ENCODE measurements at places on chromosomes 12 and 14.

- DNase-seq: no peak
Measured at GRCh38 chr14:104353921-104354701, 215.7 kb downstream of the KIF26A start.

DNA sequence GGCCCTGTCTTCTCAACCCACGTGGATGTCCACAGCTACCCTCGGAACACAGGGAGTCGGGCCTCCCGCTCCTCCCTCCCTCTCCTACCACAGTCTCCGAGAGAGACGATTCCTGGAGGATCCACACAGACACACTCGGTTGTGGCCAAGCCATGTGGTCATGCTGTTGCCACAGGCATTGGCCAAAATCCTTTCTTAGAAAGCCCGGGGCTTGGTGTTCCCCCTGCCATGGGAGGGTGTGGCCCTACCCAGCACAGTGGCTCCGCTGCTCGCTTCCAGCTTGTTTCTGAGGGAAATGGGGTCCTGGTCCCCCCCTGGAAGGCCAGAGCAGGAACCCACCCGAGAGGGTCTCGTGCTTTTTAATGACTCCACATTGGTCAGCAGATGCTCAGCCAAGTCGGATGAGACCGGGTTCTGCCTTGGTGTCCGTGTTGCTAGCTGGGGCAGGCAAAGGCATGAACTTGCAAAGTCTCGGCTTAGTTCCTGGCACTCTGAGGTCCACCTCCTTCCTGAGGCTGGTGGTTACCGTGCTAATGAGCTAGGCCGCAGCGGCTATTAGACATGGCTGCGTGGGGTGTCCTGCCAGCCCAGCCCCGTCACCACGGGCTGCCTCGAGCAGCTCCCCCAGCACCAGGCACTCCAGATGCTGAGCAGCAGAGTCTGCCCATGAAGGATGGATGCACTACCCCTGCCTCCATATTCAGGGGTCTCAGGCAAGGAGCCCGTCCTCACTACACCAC is 46.8 kb upstream of the MEG3 start:
- DNase-seq: no peak

DNA sequence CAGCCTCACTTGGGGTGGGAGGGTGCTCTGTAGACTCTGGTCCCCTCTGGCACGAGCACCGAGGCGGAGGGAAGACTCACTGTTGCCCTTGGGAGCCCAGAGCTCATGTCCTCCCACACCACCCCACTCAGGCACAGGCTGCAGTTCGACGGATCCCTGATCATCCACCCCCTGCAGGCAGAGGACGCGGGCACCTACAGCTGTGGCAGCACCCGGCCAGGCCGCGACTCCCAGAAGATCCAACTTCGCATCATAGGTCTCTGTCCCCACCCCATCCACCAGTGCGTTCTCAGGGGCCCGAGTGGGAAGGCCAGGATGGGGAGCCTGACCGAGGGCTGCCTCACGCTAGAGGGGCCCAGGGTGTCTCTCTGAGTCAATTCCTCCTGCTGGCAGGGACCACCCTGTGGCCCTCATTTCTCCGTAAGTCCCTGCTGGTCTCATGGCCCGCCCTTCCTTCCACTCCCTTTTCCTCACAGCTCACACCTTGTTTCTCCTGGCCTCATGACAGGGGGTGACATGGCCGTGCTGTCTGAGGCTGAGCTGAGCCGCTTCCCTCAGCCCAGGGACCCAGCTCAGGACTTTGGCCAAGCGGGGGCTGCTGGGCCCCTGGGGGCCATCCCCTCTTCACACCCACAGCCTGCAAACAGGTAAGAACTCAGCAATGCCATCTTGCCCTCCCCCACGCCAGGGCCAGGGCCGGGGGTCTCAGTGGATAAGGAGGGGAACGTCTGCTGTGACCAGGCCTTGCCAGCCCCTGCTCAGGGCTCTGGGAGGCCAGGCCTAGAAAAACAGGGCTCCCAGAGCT is 27.0 kb downstream of the PAPLN start:
- DNase-seq: no peak

GRCh38 chr12:20946732-20947131 is 136.2 kb downstream of the SLCO1B3 start:
- no peak for DNase-seq

DNA sequence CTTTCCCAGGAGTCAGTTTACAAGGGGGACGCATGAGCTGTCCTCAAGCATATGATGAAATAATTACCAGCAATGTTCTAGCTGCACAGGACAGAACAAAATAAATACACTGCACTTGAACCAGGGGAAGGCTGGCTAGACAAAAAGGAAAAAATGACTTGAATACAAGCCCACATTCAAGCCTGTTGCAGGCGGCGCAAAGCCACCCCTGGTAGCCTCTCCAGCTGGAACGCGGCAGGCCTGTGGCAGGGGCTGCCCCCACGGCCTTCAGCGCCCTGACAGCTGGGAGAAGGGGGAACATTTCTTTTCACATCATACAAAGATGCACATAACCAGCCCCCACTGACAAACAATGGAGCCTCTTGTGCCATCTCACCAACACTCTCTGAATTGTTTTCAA is 57.1 kb downstream of the TRAFD1 start:
- DNase-seq: no peak

- DNase-seq: no peak
Measured at GRCh38 chr12:72241552-72241951, 30.6 kb upstream of the TRHDE start.

- no peak for DNase-seq
Measured at GRCh38 chr14:97005934-97006333, 208.8 kb downstream of the VRK1 start.

DNA sequence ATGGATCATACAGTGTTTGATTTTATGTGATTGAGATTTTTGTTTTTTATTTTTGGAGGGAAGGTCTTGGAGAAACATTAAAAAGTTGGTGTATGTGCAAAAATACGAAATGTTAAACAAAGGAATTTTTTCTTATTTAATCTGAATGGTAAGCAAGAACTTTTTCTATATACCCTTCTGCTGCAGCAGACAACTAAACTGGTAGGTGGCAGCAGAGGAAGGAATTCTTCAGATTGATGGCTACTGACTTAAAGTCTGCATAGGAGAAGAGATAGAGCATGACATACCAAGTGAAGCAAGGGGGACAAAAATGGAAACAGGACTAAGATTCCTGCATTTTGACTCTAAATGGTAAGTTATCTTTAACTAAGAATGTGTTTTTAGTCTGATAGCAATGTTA is 42.0 kb upstream of the A2ML1 start:
- DNase-seq: no peak

- DNase-seq: no peak
Measured at GRCh38 chr12:53985692-53985993, 697 bp downstream of the HOXC10 start.

DNA sequence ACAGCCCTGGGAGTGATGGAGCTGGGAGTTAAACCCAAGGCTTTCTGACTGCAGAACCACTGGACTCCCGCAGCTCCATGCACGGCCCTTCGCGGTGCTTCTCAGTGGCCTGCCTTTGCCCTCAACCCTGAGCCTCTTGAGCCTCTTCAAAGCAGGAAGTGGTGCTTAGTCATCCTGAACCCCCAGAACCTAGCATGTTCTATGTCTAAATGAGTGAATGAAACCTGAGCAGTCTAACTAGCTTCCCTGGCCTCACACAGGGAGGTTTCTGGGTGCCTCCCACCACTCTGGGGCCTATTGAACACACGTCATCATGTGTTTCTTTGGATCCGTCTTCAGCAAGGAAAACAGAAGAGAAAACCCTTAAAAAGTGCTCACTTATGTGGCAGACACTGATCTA is 117.9 kb upstream of the SFSWAP start:
- DNase-seq: no peak

DNA sequence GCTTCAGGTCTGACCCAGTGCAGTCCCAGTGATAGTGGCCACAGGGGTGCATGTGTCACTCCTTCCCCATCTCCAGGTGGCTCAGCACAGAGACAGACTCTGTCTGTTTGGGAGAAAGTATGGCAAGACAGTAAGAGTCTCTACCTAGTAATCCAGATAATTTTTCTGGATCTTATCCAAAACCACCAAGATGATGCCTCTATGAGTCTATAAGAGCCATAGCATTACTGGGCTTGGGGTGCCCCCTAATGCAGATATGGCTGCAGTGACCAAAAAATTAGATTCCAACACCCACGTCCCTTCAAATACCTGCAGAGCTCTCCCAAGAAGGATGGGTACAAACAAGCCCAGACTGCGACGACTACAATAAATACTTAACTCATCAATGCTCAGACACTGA is 123.8 kb downstream of the GRIP1 start:
- no peak for DNase-seq

DNA sequence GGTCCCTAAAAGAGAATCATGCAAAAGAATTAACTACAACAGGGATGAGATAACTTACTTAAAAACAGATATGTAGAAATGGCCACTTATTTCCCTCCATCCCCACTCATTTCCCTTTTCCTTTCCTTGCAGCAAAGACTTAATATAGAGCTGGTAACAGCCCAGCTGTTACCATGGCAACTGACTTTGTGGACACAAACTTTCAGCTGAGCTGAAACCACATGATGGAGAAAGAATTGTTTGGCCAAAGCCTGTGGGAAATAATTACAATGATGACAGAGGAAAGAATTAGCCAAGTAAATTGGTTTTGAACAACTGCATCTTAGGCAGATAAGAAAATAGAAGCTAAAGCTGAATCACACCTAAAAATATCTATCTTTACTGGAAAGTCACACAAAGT is 364.9 kb downstream of the GALC start:
- no peak for DNase-seq

DNA sequence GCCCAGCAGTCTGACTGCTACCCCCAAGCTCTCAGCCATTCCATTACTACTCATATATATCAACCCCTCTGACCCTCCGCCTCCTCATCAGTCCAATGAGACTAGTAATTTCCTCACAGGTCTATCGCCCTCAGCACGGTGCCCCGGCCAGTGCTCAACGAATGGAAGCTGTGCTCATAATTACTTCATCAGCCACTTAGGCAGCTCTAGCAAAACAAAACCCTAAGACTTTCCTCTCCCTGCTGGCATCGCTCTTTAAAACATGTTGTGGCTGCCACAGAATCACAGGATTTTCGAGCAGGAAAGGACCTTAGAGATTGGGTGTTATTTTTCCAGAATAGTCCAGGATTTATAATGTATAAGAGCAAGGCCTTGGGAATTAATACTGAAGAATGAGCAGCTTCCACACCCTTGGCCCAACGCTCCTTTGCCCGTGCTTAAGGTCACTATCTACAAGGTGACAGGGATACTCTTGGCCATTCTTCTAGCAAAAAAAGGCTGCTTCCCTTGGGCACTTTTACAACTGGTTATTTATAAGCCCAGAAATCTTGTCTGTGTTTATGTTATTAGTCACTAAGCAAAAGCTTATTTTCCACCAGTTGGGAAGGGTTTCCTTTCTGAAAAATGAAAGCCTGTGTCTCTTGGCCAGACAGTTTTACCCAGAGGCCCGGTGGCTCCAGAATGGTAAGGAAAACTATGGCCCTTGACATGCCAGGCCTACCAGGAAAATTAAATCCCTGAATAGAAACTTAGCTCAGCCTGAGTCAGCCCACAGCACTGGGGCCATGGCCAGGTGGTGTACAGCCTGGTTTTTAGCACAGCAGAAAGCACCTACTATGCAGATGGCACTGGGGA is 47.9 kb downstream of the NUAK1 start:
- DNase-seq: no peak

DNA sequence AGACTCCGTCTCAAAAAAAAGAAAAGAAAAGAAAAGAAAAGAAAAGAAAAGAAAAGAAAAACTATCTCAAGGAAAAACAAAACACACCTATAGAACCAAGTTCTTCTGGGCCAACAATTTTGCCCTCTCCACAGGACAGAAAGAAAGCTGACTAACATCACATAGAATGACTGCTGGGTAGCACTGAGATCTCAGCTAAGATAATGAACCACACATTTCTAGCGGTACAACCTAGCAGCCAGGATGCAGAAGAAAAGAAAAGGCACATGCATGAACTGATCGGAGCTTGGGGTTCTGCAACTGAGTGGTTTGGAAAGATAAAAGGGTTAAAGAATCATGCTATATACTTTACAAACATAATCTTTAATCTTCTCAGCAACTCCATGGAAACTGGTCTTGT is 19.5 kb downstream of the TMED10 start:
- DNase-seq: peak; percentile 49

DNA sequence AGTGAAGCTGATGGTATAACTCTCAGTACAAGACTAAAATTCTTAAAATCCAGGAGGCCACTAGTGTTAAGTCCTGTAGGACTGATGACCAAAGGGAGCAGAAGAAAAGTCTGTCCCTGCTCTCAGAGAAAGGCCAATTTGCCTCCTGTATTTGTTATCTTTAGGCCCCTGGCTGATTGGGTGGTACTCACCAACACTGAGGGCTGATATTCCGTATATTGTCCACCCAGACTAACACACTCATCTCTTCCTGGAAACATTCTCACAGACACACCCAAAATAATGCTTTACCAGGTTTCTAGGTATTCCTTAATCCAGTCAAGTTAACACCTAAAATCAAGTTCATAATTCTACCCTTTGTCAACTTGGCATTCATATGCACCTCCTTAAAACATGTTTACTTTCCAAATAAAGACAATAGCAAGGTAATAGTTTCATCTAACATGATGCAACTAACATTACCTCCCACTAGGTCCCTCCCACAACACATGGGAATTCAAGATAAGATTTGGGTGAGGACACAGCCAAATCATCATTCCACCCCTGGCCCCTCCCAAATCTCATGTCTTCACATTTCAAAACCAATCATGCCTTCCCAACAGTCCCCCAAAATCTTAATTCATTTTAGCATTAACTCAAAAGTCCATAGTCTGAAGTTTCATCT is 84.3 kb downstream of the EGLN3 start:
- no peak for DNase-seq

GRCh38 chr14:50926851-50927386 is 17.4 kb downstream of the PYGL start:
- DNase-seq: no peak

GRCh38 chr12:53507603-53507885 is 260 bp upstream of the NPFF start:
- no peak for DNase-seq

GRCh38 chr14:23302290-23303225 is at the start of gene PPP1R3E:
TSS of gene PPP1R3E (minus strand) at chr14:23302859. CDS start at chr14:23302576, 283 bp downstream.
- peak; percentile 84 for DNase-seq

DNA sequence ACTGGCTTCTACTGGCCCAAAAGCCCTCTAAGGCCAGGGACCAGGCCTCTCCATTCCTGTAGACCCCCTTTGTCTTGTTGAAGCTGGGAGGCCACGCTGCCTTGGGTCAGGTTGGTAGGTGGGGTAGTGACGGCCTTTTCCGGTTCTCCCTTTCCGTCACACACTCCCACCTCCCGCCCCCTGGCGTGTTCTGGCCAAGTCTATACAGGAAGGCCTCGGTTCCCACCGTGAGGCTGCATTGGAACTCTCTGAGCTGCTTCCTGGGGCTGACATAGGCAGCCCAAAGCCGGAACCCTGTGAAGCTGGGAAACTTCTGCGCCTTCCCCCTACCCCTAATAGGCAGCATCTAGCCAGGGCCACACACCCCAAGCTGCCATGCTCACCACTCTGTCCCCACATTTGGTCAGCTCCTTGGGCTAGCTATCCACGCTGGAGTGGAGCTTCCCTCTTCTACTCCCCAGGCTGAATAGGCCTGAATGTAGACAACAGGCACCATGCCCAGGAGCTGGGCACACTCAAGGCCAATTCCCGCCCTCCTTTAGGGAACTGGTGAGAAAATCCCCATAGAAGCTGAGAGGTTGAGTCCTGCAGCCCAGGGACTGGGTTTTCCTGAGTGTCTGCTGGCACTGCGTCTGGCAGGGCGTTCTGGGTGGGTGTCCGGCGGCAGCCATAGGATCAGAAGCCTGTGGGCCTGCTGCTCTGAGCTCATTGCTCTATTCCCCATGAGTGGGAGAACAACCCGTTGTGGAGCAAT is 35.7 kb downstream of the RIN3 start:
- DNase-seq: no peak

- DNase-seq: no peak
Measured at GRCh38 chr14:45381091-45381490, 128.1 kb upstream of the MIS18BP1 start.

All from CD4-positive, alpha-beta T cell treated with Interferon alpha-2 for 1 hour (primary cell).